ENCODE measurements at places on chromosomes 3 and 15. TPM values are rescaled to one million over a fixed set of nuclear protein-coding genes. Genes with fewer than 3 reads are reported as not detected.

The NANOGP8 gene
- not detected for total RNA-seq

The NXPE3 gene
- 34.4 TPM for total RNA-seq

The CPB1 gene
- total RNA-seq = not detected

The SPTBN5 gene
- 0.20 TPM for total RNA-seq

The SMCO1 gene
- total RNA-seq = not detected

The LMCD1 gene
- total RNA-seq = 47.6 TPM

The ZCWPW2 gene
- total RNA-seq = 0.94 TPM

The ZNF662 gene
- not detected for total RNA-seq

The ATP13A5 gene
- total RNA-seq = not detected

The CHRM5 gene
- not detected for total RNA-seq

The GP5 gene
- total RNA-seq = 0.04 TPM

The SAMD7 gene
- total RNA-seq = not detected

The CHRNA5 gene
- 1.4 TPM for total RNA-seq

The GOLGA6L7 gene
- total RNA-seq = not detected

DNA sequence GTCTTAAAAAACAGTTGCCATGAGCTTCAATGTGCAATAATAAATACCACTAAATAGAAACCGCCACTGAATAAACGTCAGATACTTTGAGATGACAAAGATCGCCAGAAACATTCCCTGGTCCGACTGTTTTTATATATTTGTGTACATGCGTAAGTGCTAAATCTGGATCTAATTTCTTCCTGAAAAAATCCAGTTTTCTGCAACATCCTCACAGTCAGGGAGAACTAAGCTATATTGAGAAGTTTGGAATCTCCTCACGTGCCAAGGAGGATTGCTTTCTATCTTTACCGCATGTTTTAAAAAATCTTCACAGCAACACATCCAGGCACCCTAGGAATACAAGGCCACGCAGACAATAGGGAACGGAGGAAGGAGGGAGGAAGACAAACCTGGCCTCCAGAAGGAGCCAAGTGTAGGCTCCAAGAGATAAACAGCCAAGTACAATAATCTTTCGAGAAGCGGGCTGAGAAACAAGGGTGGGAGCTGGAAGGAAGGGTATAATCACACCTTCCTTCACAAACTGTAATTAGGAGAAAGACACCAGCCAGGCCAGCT is 5.7 kb downstream of the VGLL4 start:
- DNase-seq = peak; percentile 86

DNA sequence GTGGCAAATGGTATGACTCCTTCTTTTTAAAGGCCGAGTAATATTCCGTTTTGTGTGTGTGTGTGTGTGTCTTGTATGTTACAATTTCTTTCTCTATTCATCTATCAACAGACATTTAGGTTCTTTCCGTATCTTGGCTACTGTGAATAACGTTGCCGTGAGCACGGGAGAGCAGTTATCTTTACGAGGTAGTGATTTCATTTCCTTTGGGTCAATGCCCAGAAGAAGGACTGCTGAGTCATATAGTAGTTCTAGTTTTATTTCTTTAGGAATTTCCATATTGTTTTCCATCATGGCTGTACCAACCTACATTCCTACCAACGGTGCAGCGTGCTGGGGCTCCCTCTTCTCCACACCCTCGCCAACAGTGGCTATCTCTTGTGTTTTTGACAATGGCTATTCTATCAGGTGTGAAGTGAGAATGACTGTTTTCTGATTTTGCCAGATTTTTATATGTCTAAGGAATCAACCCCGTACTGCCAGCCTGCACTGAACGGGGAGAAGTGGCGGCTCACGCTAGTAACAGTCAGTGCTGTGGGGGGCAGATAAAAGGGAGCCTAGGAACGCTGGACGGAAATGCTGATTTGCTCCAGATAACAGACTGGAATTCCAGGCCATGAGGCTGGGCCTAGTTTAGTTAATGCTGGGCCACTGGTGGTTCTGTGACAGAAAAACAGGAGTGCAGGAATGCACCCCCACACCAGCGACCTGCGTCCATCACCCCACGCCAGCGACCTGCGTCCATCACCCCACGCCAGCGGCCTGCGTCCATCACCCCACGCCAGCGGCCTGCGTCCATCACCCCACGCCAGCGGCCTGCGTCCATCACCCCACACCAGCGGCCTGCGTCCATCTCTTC is 168.1 kb downstream of the XXYLT1 start:
- DNase-seq = peak; percentile 97

GRCh38 chr3:173920386-173920785 is 522.8 kb downstream of the NLGN1 start:
- peak; percentile 9 for DNase-seq

DNA sequence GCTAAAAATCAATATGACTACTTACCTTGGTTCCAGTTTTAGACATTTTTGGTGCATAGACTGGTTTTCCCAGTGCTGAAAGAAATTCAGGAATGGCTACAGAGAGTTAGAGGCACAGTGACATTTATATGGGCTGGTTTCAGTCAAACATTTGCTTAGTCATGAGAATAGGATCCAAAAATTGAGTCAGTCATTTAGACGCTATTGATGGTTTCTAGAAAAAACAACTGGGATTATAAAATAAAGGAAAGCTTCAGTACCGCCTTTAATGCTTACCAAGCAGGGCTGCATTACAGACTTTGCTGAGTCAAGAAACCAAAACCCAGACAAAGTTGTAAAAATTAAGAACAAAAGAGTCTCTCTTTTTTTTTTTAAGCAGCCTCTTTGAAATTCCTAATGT is at the start of gene CRYGS:
CRYGS (minus strand) TSS at position 100 of the 400 bp plus-strand sequence; CDS start at position 46, 54 bp downstream.
- no peak for DNase-seq

GRCh38 chr3:184662187-184662586 is 49.7 kb downstream of the MAGEF1 start:
- DNase-seq = peak; percentile 58

- DNase-seq = no peak
Observed at GRCh38 chr3:195571361-195571760, 12.4 kb downstream of the APOD start.

GRCh38 chr3:129087138-129087702 is 26.6 kb downstream of the GP9 start:
- peak; percentile 8 for DNase-seq

GRCh38 chr3:42229942-42230688 is 35.9 kb downstream of the CCK start:
- DNase-seq = peak; percentile 65

DNA sequence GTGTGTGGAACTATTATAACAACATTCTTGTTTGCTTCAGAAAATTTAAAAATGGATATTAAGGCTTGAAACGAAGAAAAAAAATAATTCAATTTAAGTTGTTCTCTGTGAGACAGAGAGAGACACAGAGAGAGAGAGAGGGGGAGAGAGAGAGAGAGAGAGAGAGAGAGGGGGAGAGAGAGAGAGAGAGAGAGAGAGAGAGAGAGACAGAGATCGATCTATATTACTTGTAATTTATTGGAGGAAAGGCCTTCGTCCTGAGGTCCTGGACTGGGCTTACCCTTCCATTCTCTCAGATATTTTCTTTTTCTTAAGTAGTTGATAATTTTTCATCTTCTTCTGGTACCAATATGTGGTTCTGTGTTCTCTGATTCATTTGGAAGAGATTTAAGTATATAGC is 25.9 kb downstream of the MFSD1 start:
- DNase-seq = no peak

- no peak for DNase-seq
Observed at GRCh38 chr3:4546346-4547178, 53.4 kb downstream of the ITPR1 start.

DNA sequence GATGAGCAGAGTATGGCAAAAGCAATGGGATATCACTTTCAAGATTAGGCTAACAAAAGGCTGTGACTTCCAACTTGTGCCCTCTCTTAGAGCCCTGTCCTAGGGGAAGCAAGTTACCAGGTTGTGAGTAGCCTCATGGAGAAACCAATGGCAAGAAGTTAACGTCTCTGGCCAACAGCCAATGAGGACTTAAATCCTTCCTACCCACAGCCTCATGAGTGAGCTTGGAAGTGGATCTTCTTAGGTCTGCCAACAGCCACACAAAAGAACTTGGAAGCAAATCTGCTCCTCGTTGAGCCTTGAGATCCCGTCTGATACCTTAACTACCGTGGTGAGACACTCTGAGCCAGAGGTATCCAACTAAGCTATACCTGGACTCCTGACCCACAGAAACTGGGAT is 5.7 kb downstream of the NME9 start:
- no peak for DNase-seq

DNA sequence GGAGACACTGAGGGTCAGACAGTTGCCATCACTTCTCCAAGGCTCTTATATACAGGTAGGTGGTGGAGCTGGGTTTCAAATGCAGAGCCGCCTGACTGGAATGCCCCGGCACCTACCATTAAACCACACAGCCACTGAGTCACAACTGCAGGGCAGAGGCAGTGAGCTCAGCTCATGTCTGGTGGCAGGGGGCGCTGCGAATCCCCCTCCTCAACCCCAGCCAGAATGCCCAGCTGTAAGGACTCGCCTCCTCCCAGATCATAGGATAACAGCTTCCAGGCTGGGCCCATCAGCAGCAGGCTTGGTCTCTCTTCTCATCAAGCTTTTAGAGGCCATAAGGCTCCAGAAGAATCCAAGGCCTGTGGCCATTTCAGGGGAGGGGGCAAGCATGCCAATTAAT is 26.4 kb downstream of the ADCY5 start:
- DNase-seq = no peak

- no peak for DNase-seq
Observed at GRCh38 chr3:71597286-71597685, 13.8 kb upstream of the FOXP1 start.

GRCh38 chr3:101633186-101633585 is 43.7 kb downstream of the ZBTB11 start:
- DNase-seq = no peak

GRCh38 chr3:191987831-191988350 is 526.9 kb downstream of the PYDC2 start:
- no peak for DNase-seq

- DNase-seq = no peak
Observed at GRCh38 chr3:189239616-189240015, 67.8 kb downstream of the TPRG1 start.

DNA sequence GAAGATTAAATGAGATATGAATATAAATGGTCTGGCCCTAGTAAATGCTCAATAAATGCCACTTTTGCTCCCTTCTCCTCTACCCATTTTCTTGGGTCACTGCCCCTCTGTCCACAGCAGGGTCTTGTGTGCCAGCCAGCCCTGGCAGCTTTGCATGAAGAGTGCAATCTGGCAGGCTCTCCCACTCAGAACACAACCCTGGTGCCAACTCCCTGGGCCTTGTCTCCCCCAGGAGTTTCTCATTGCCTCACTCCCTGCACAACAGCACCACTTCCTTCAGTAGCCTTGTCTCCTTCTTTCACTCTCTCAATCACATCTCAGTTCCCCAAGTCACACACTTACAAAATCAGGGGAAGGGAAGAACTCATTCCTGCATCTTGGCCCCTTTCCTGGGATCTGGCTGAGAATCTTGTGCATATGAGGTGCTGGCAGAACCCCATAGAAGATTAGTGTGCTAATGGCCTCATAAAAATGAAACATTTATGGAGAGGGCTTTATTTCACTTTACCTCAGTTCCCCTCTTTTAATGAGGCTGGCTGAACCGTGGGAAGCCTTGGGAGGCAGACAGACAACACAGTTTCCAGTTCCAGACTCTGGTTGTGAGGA is 445.9 kb upstream of the PROK2 start:
- no peak for DNase-seq

DNA sequence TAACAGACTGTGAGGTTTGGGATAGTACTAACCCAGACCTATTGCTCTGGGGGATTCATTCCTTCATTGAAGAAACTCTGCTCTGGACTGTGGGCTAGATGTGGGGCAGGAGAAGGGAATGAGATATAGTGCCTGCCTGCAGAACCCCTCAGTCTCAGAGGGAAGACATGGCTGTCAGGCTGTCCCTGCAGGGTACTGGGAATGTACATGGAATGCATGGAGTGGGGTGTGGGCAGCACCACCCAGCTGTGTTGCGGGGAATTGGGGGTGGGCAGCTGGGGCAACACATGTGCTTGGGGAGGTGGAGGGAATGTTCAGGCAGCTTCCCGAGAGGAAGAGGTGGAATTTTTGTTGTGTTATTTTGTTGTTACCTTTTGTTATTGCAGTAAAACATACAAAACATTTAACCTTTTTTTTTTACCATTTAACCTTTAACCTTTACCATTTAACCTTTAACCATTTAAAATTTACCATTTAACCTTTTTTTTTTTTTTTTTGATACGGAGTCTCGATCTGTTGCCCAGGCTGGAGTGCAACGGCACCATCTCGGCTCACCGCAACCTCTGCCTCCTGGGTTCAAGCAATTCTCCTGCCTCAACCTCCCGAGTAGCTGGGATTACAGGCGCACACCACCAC is 7.3 kb downstream of the PAQR5 start:
- DNase-seq = no peak

- peak; percentile 31 for DNase-seq
Observed at GRCh38 chr3:183073839-183074238, 25.5 kb downstream of the MCCC1 start.

- DNase-seq = no peak
Observed at GRCh38 chr15:31279221-31280045, 47.2 kb upstream of the KLF13 start.

DNA sequence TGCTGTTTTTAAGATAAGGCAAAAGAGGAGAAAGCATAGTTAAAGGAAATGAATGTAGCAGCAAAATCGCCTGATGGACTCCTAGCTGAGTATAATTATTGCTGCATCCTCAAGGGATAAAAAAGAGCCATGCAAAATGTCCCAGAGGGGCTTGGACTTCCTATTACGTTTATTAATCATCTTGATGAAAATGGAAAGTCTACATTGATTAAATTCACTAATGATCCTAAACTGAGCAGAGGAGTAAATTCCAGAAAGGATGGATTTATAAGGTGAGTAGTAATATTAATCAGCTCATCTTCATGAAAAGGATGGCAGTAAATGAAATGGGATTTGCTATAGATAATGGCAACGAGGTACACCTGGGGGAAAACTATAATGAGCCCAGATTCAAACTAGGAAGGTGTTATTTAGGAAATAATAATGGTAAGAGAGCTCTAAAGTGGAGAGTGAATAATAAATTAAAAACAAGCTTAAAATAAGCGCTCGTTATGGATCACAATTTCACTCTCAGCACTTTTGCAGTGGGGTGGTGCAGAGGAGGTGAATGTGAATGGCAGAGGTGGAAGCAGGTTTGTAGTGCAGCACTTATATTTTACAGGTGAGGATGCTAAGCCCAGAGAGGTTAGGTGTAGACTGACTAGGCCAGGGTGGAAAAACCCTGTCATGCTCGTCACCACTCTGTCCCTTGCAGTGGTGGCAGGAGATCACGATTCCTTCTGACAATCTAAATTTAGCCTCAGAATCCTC is 22.3 kb downstream of the IL5RA start:
- no peak for DNase-seq

- no peak for DNase-seq
Observed at GRCh38 chr3:143002727-143003126, 1.4 kb downstream of the U2SURP start.

GRCh38 chr3:101026881-101027280 is 33.7 kb upstream of the ABI3BP start:
- no peak for DNase-seq

GRCh38 chr3:34407281-34407680 is 608.9 kb downstream of the PDCD6IP start:
- no peak for DNase-seq

GRCh38 chr15:99431661-99432091 is 134.1 kb upstream of the MEF2A start:
- no peak for DNase-seq
